NCI-H1105 (cell line): ENCODE measurements at places on chromosomes 4 and X.

DNA sequence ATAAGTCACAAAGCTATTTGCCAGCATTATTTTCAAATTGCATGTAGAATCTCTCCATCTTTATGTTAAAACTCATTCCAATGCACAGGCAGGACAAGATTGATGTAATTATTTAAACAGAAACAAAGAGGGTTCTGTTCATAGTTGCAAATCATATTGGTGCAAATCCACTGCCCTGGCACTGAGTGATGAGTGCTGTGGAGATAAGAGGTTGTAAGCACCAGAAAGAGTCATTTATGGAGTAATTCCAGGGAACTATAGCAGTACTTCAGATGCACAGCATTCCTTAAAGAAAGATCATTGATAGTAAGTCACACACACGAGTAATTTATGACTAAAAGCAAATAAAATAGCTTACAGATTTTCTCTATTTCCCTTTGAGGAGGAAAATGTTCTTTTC lies 337.7 kb upstream of the CTSO start:
- DNase-seq, result no peak

- no peak for DNase-seq
Measured at GRCh38 chr4:100590325-100590724, 72.5 kb upstream of the EMCN start.

DNA sequence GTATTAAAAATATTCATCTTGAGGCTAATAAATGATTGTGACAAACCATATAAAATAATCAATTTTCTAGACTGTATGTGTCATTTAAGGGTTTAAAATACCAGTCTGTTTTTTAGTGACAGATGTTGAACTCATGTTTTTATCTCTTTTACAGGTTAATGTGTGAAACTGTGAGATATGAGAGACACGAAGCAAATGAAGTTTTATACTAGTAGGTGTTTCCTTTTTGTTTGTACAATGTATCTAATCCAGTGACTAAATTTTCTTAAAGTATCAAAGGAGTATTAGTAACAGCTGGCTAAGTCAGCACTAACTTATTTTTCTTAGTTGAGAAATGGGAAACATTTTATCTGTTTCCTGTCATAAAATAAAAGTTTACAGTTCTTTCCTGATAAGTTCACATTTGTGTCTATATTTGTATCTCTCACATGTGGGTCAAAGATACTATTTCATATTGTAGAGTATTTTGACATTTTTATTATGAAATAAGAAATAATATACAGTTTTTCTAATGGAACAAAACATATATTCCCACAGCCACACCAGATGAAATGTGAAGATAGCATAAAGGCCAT lies 90.3 kb downstream of the RAPGEF2 start:
- DNase-seq, result no peak

GRCh38 chr4:168514249-168514852 lies 17.5 kb downstream of the PALLD start:
- peak; percentile 8 for DNase-seq

DNA sequence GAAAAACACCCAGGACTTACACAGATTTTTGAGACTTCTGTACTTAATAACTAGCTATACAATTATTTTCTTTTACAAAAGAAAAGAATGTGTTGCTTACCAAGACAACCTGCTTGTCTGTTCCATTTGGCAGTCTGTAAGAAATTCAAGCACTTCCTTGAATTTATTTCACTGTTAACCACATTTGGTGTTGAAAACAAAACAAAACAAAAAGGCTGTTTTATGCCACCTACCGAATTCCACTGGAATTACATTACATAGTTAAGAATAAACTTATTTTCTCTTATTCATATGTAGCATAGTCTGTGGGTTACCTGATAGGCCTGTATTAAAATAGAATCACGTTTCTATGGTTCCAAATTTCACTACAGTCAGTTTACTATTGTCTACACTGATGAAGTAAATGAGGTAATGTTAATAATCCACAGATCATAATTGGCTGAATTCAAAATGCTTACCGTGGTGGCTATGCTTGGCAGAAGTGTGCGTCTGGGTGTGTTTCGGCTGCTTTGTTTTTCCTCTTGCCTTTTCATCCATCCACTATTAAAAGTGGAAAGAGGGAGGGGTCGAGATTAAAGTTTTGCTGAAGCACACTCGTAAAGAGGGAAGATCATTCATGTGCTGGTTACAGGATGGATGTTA lies at the start of gene TLR1:
Gene TLR1, minus strand, starts transcription at position 138 of the 642 bp plus-strand sequence. CDS start 5,960 bp downstream, outside the sequence.
- DNase-seq, result no peak

GRCh38 chrX:337331-337831 lies 18.8 kb upstream of the GTPBP6 start:
- no peak for DNase-seq

GRCh38 chr4:88993246-88993645 lies 63.7 kb downstream of the FAM13A start:
- DNase-seq, result no peak

- no peak for DNase-seq
Measured at GRCh38 chrX:107610667-107611066, 17.6 kb upstream of the PRPS1 start.

DNA sequence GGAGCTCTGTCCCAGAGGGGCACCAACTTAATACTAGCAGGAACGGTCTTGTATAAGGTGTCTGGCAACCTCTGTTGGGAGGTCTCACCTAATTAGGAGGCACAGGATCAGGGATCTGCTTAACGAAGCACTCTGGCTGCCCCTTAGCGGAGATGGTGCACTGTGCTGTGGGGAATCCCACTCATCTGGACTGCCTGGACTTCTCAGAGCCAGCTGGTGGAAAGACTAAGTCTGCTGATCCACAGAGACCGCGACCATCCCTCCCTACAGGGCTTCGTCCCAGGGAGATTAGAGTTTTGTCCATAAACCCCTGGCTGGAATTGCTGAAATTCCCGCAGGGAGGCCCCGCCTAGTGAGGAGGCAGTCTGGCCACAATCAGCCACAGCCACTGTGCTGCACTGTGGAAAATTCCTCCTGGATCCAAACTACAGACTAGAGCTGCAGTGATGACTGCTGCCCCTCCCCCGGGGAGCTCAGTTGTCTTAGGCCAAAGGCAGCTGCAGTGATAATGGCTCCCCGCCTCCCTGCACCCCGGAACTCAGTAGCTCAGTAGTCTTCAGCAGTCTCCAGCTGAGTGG lies 22.0 kb upstream of the ZCCHC4 start:
- no peak for DNase-seq

DNA sequence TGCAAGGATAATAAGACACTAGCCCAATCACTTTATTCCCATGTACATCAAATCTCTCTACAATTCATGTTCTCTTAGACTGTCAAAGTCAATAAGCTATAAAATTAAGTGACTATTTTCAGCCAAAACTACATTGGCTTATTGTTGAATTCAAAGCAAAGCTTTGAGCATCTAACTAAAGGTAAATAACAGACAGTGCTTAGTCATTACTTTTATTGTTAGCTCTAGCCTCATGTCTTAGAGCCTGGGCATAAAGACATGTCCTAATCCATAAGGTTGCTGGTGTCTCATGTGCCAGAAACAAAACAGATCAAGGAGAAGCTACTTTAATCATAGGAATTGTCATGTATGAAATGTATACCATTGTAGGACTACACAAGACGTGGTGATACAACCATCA lies 103.1 kb upstream of the UNC5C start:
- no peak for DNase-seq

GRCh38 chr4:93199492-93199891 lies 629.1 kb upstream of the ATOH1 start:
- DNase-seq, result peak; percentile 3

DNA sequence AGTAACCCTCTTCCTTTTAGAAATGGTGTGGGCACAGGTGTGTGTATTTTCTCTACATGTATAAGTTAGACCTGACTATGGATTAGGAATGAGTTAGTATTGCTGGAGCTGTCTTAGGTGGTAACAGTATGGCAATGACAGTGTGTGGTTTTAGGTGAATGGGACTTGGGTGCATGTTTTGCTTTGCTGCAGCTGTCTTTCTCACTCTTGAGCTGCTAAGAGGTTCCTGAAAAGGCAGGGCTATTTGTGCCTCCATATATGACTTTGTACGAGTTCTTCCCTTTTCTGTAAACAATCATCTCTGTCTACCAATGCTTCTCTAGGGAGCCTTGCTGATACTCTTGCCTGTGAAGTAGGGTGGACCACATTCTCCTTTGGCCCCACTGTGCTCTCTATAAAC lies 234.8 kb upstream of the HHIP start:
- DNase-seq, result no peak

DNA sequence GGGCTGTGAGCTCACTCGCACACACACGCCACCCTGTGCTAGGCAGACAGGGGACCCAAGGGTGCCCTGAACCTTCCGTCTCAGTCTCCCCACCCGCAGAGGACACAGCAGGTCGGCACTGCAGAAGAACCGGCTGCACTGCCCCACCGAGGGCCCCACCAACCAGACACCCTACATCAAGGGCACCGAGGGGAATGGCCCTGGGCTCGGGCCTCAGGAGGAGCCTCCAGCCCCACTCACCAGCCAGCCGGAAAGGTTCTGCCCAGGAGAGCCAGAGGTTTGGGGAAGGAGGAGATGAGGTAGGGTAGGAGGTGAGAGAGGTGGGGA lies 45.9 kb downstream of the FAM53A start:
- no peak for DNase-seq

- no peak for DNase-seq
Measured at GRCh38 chr4:185144601-185145240, 1.7 kb downstream of the SLC25A4 start.

DNA sequence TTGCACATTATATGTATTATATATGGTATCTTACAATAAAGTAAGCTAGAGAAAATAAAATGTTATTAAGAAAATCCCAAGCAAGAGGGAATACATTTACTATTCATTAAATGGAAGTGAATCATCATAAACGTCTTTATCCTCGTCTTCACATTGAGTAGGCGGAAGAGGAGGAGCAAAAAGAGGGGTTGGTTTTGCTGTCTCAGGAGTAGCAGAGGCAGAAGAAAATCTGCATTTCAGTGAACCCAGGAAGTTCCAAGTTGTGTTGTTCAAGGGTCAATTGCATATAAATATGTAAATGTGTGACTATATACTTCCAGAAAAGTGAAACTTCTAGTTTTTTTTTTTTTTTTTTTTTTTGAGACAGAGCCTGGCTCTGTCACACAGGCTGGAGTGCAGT lies 301.4 kb downstream of the TMA16 start:
- no peak for DNase-seq

- no peak for DNase-seq
Measured at GRCh38 chr4:158208963-158209640, 1.2 kb upstream of the TMEM144 start.

DNA sequence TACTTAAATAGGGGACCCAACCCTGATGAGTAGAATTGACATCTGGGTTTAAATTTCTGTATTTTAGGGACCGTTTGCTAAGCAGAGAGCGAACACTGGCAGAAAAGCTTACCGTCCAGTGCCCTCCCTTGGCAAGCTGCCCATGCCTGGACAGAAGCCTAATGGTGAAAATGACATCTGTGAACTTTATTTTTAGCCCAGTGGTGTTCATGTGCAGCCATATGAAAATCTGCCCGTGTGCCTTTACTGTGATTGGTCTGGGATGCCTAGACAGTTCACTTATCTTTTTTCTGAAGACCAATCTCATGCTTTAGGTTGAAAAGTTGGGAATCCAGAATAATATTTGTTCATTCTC lies 1.1 kb downstream of the STBD1 start:
- no peak for DNase-seq

DNA sequence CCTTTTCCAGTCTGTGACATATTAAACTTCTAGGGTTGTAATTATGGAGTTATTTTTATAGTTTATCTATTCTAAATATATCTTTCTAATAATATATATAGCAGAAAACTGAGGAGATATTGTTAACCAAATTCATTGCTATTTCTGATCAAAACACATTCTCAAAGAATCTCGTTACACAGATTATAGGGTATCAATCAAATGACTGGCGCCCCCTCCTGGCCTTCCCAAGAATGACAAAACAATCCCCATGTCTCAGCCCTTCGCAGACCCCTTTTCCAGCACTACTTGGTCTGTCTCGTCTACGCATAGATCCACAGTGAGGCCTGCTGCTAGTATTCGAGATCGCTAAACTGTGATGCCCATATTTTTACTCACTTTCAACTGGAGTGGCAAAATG lies 209.3 kb downstream of the GPC3 start:
- DNase-seq, result no peak

DNA sequence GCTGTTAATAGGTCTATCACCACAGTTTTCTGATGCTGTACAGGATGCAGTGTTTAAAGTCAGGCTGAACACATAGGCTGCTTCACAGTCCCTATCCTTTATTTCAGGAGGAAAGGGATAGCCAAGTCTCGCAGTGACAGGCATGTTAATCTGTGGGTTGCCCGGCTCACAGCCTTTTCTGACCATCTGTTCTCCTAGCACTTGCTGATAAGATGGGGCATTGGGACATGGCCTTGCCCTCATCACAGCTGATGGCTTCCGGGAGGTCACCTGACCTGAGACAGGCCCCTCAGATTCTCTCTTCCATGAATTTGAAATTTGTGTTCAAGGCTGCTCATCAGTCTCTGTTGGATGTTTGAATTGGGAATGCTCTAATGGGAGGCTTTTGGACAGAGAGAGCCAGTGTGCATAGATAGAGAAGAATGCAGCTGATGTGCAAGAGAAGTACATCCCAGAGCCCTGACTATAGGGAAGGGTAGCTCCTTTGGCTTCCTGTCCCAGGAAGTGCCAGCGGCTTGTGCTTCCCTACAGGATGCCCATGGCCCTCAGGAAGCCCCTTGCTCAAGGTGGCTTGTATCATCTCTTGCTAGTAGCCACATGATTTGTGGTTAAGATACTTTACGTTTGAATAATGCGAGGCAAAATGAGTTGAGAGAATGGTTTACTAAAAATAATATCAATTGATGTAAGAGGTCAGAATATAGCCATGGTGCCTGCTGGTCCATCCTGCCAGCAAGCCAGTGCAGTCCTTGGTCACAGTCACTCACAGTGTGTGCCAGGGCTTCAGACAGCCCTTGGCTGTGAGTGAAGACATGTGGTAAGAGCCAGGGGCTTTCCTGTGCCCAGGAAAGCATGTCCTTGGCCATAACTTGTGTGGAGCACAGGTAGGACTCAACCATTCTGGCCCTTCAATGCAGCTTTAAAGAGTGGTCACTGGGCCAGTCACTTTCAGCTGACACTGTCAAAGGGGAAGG lies 88.6 kb downstream of the TSPAN7 start:
- DNase-seq, result no peak

DNA sequence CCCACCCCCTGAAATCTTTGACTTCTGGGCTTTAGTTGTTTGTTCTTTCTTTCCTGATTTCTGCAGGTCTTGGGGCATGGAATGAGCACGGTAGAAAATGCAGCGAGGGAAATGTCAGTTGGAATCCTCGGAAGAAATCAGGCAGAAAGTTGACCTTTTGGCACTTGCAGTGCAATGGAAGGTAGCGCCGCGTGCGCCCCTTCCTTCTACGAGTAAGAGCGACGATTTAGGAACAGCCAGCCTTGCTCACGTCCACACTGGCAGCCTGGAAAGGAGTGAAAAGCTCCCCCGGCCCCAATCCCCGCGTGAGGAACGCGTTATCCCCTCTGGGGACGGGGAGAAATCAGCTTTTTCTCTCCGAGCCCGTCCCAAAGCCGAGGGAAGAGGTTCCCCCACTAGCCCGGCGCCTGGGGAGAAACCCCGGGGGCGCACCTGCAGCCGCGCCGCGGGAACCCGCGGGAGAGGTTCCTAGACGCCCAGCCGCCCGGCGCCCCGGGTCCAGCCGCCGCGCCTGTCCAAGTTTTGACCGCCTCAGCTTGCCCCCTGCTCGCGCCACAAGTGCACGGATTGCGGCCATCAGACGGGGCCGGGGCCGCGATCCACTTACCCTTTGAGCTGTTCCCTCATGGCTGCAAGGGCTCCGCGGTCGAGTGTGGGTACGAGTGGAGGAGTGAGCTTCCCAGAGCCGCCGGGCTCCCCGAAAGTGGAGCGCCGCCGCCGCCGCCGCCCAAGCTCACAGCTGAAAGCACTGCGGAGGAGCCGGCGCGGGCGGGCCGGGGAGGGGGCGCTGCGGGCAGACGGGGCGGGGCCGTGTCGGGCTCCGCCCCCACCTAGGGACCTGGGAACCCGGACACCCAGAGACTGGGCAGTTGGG lies 194.6 kb upstream of the FTHL17 start:
- DNase-seq, result no peak
